ENCODE measurements at places on chromosomes 6 and 20.

GRCh38 chr6:43915986-43916923, 146.2 kb downstream of the VEGFA start:
- no peak for DNase-seq

DNA sequence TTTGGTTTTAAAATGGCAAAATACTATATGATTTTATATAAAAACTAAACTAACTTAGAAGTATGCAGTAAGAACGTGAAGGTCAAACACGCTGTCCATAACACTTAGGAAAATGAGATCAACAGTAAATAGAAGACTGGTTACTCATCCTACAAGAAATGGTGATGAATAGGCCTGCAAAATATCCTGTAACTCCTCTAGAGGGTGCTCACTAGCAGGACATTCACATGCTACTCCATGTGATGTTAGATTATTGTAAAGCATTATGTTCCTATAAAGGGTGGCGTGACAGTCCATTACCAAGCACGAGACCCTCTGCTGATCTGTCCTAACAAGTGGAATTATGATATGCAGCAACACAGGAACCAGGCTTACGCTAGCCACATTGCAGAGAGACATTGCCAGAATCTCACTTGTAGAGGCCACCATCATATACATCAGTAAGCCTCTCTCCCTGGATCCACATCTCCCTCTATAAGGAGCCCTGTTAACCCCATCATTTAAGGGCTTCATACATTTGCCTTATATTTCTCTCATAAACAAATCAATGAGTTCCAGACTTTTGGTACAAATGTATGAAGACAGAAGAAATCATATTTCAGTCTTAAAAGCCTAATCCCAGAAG, 18.0 kb upstream of the DEFB129 start:
- DNase-seq = no peak

DNA sequence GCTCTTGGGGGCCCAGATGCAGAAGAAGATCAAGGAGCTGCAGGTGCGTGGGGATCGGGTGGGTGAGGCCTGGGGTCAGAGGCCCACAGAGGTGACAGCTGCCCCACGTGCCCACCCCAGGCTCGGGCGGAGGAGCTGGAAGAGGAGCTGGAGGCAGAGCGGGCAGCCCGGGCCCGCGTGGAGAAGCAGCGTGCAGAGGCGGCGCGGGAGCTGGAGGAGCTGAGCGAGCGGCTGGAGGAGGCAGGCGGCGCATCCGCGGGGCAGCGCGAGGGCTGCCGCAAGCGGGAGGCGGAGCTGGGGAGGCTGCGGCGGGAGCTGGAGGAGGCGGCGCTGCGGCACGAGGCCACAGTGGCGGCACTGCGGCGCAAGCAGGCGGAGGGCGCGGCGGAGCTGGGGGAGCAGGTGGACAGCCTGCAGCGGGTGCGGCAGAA, 41.5 kb downstream of the MYH7B start:
- DNase-seq = no peak

DNA sequence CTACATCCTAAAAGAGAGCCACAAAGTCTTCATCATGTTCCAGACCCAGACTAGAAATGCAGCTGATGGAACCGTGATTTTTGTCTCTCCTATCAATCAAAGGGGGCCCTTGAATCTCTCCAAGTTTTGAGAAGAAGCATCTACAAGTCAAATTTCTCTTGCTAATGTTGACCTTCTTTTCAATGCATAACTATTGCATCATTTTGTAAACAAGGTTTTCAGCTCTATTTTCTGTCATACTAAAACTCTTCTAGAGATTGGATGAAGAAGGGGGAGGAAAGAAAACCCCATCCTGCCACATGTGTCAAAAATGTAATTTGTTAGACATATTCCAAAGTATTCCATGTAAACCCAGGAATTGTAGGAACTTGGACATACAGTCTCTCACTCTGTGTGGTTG, 169.2 kb downstream of the LMBRD1 start:
- DNase-seq = no peak

GRCh38 chr20:60236613-60237012, 278.4 kb downstream of the CDH26 start:
- DNase-seq = no peak

- DNase-seq = no peak
These were observed 89.8 kb downstream of the ANKRD6 start for GRCh38 chr6:89522778-89523177.

GRCh38 chr20:41798930-41799502, 180.8 kb upstream of the CHD6 start:
- no peak for DNase-seq

DNA sequence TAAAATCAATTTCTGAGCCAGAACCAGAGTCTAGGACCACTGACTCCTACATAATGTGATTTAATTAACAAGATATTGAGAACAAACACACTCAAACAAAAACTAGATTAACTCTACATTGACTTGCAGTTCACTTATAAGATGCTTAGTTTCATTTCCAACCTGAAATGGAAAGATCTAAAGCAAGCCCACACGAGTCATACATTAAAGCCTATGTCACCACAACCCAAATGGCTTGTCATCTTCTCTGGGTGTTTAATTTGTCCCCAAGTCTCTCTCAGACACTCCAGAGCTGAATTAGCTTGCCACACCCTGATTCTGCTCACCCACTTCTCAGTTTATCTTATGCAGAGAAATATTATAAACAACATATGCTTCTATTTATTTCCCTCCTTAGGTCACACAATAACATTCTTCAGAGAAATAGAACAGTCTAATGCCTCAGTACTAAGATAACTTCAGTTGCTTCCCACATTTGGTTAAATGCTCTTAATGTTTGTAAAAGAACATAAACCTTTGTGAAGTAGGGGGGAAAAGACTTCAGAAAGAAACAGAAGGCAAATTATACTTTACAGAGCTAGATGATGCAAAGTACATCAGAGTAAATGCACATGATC, 8.8 kb upstream of the FBXO30 start:
- DNase-seq = no peak

GRCh38 chr6:6332811-6333244, 12.4 kb upstream of the F13A1 start:
- DNase-seq = no peak

DNA sequence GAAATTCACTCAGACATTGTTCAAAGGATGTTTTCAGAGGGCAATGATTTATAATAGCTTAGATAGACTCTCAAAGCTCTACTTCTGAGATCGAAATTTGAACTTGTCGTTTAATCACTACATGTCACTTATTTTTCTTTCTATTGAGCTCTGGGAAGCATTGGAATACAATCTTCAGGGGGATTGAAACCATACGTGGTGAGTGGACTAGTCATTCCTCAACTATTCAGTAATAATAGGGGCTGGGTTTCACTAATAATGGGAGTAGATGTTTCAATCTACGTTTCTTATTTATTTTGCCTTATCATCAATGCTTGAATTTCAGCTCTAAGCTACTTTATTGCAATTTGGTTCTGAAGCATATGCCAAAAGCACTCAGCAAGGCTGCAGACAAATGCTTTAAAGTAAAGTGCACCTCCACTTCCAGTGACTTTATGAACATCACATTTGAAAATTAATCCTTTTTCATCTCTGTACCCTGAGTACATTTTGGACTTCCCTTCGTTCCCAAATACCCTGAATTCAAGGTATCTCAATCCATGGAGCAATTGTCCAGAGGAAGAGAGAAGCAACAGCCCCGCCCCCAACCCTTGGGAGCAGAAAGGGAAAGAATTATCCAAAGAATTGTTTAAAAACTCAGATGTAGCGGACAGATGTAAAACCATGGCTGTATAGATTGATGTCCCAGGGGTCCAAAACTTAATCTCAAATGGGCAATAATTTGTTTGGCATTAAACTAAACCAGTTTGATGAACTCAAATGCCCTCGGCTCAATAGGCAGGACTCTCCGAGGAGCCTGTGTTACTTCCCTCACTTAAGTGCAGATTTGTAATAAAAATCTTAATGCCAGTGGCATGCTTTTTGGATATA, 68.1 kb downstream of the HFE start:
- DNase-seq = no peak
